ENCODE measurements at places on chromosomes 4 and X. TPM values are rescaled to one million over a fixed set of nuclear protein-coding genes. Genes with fewer than 3 reads are reported as not detected.

Gene GAGE12F
- not detected for total RNA-seq

Gene PDCL2
- total RNA-seq = not detected

Gene MAGEE2
- total RNA-seq = not detected

Gene DMRTC1
- total RNA-seq = not detected

Gene SUPT20HL2
- total RNA-seq = not detected

Gene DDIT4L
- total RNA-seq = 0.46 TPM

Gene LNX1
- total RNA-seq = 10.3 TPM

Gene KCNE5
- total RNA-seq = 0.24 TPM

Gene PLAC1
- not detected for total RNA-seq

Gene PSAPL1
- total RNA-seq = not detected

Gene CENPVL1
- total RNA-seq = not detected

Gene CYSLTR1
- 0.81 TPM for total RNA-seq

Gene CCDC160
- not detected for total RNA-seq

Gene TMSB4X
- total RNA-seq = 875 TPM

Gene SOWAHB
- total RNA-seq = not detected

Gene FAM200B
- total RNA-seq = 25.5 TPM

Gene HELT
- total RNA-seq = not detected

Gene DMP1
- not detected for total RNA-seq

Gene CXCL5
- 0.11 TPM for total RNA-seq

Gene TNMD
- 0.16 TPM for total RNA-seq

Gene ANKRD50
- 5.3 TPM for total RNA-seq

Gene MPC1L
- not detected for total RNA-seq

Gene CSN3
- total RNA-seq = not detected

Gene PRR32
- total RNA-seq = 0.30 TPM

Gene HTT
- total RNA-seq = 23.9 TPM

Gene DCAF4L1
- total RNA-seq = 0.19 TPM

Gene CCDC158
- 0.22 TPM for total RNA-seq

Gene DCK
- 6.4 TPM for total RNA-seq

Gene GAGE12J
- total RNA-seq = not detected

Gene RS1
- total RNA-seq = not detected
